Spinal cord (tissue), 10 donors: ENCODE measurements at places on chromosomes 5 and 9. TPM values are rescaled to one million over a fixed set of nuclear protein-coding genes. Genes with fewer than 3 reads are reported as not detected.

Gene CORO2A
- 7.9 TPM for total RNA-seq

Gene C9orf57
- not detected for total RNA-seq

Gene TMEM161B
- 21.3 TPM for total RNA-seq

Gene CEL
- total RNA-seq = 0.30 TPM

Gene HTR1A
- total RNA-seq = 3.2 TPM

Gene LOX
- total RNA-seq = 22.5 TPM

Gene MACIR
- 22.2 TPM for total RNA-seq

Gene CDC20B
- total RNA-seq = 1.9 TPM

Gene ACER2
- total RNA-seq = 3.8 TPM

Gene RETREG1
- 68.3 TPM for total RNA-seq

Gene DNAJA1
- 199 TPM for total RNA-seq

Gene CPLANE1
- 72.8 TPM for total RNA-seq

Gene ADAMTS13
- total RNA-seq = 2.4 TPM

Gene HK3
- 4.9 TPM for total RNA-seq

Gene CDH6
- total RNA-seq = 39.8 TPM

Gene HMCN2
- total RNA-seq = 0.88 TPM

Gene BAAT
- total RNA-seq = 0.22 TPM

Gene CCDC171
- total RNA-seq = 28.3 TPM

Gene IDNK
- 11.7 TPM for total RNA-seq

Gene GARIN3
- total RNA-seq = not detected

Gene NUTM2F
- not detected for total RNA-seq

Gene SLC24A2
- total RNA-seq = 6.8 TPM

Gene MEIKIN
- 0.17 TPM for total RNA-seq

Gene CDH9
- total RNA-seq = 11.3 TPM

Gene MAMDC2
- 8.2 TPM for total RNA-seq

Gene KCNT1
- total RNA-seq = 14.7 TPM

Gene PCAT7
- not detected for total RNA-seq

Gene GABBR2
- total RNA-seq = 20.0 TPM

Gene PHF24
- total RNA-seq = 7.7 TPM

Gene TMEFF1
- 13.5 TPM for total RNA-seq

Gene TMOD1
- 34.0 TPM for total RNA-seq

Gene SHISAL2B
- 0.30 TPM for total RNA-seq

Gene SSNA1
- 53.5 TPM for total RNA-seq

Gene TAF11L10
- not detected for total RNA-seq

Gene GPRIN1
- 14.7 TPM for total RNA-seq

Gene ARSI
- total RNA-seq = 17.5 TPM

Gene AJM1
- 1.2 TPM for total RNA-seq

Gene DDX4
- total RNA-seq = 0.10 TPM

Gene ACOT12
- 2.3 TPM for total RNA-seq

Gene THOC3
- 39.2 TPM for total RNA-seq

Gene SGCD
- total RNA-seq = 30.6 TPM

Gene F2RL2
- 0.66 TPM for total RNA-seq

Gene IL4
- not detected for total RNA-seq

Gene PCDHA9
- total RNA-seq = 1.2 TPM

Gene MED22
- total RNA-seq = 16.5 TPM

Gene RXFP3
- total RNA-seq = 0.28 TPM

Gene ARID3C
- total RNA-seq = 0.33 TPM

Gene HSD17B4
- 287 TPM for total RNA-seq
